Aorta (tissue), 5 donors: ENCODE measurements at places on chromosomes 1 and 21. TPM values are rescaled to one million over a fixed set of nuclear protein-coding genes. Genes with fewer than 3 reads are reported as not detected.

The KIF2C gene
- 0.84 TPM for total RNA-seq

The SYT2 gene
- total RNA-seq, result 0.03 TPM

The FAM163A gene
- total RNA-seq, result not detected

The CHD5 gene
- total RNA-seq, result 2.5 TPM

The MAP3K6 gene
- total RNA-seq, result 90.3 TPM

The C8A gene
- total RNA-seq, result not detected

The WNT2B gene
- 15.8 TPM for total RNA-seq
